Aorta (tissue), 5 donors: ENCODE measurements at places on chromosomes 3 and 15. TPM values are rescaled to one million over a fixed set of nuclear protein-coding genes. Genes with fewer than 3 reads are reported as not detected.

Gene HRG
- total RNA-seq = not detected

- no peak for DNase-seq
These were observed 69.3 kb downstream of the MESD start for GRCh38 chr15:80920271-80920699.

- no peak for DNase-seq
These were observed 6.8 kb upstream of the MFSD1 start for GRCh38 chr3:158794936-158795518.

DNA sequence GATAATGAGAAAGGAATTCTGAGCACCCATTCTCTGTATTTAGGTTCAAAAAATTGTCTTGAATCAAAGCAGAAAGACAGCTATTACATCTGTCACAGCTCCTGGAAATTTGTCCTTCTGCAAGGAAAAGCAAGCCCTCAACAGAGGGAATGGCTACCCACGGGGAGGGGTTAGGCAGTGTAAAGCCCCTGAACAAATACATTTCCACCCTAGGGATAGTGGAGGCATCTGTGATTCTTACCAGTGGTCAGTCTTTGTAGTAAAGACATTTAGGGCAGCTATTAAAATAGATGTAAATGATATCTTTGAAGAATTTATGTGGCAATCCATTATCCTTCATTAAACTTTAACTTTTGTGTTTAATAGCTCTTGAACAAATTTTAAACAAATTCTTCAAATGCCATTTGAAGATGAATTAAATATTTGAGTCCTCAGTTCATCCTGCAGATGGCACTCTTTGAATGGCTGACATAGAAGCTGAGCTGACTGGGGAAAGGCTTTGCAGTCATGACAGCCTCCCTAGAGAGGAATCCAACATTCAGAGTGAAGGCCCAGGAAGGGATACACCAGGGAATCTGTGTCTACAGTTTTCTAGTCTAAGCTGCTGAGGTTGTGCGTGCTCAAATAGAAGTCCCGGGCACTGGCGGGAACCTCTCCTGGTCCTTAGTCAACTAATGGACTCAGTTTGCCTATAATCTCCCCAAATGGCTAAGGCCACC, 359.7 kb upstream of the ROPN1 start:
- DNase-seq = no peak
